Sigmoid colon (tissue), 7 donors: ENCODE measurements at places on chromosomes 3 and 15.

DNA sequence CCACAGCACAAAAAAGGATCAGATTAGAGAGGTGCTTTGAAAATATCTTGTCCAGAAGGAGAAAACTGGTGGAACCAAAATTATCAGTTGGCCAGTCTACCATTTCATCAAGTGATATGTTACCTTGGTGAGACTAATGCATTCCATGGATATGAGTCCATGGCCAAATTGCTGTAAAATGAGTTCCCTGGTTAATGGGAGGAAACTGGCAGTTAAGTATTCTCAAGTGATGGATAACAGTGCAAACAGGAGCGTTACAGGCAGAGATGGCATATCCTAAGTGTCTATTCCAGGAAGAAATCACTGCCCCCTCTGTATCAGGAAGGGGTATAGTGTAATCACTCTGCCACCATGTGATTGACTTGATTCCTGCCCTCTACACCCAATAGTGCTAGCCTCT is 34.0 kb downstream of the MYRIP start:
- H3K27me3 ChIP-seq, result no peaks in the 10 kb centered on the region
- H3K4me3 ChIP-seq, result no peak overlapping the region
- H3K27ac ChIP-seq, result no peak overlapping the region
- no peak for DNase-seq
- H3K36me3 ChIP-seq, result no peaks in the 10 kb centered on the region
- H3K4me1 ChIP-seq, result no peaks in the 10 kb centered on the region

DNA sequence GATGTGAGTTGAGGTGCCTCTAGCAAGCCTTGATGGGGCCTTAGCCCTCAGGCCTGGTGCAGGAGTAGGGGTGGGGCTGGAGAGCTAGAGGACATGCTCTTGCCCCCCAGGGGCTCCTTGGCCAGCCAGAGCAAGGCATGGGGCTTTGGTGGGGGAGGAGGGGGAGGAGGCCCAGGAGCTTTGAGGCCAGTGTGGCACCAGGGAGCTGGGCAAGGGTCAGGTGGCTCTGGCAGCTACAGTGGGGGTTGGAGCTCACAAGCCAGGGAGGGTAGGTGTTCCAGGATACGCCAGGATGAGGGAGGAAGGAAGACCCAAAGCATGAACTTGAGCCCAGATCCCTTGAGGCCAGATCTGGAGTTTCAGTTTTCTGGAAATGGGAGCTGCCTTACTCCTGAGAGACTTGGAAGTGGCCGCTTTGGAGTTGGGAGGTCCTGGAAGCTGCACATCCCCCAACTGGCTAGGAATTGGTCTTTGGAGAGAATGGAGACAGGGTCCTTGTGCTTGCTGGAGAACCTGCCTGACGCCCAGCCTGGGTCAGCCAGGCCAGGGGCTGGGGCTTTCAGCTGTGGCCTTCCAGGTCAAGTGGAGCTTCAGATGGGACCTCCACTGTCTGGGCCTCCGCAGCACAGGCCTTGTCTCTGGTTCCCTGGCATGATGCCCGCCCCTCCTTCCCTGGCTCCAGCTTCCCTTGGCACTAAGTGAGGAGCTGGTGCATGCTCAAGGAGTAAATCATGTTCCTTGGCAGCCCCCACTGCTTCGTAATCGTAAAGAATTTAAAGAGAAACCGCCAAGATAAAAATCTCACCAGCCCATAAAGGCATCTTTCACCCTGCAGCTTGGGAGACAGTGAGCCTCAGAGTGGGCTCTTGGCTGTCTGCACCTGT is 8.7 kb downstream of the SEMA3F start:
- no peaks in the 10 kb centered on the region for H3K27me3 ChIP-seq
- DNase-seq, result peak; percentile 96
- no peak overlapping the region for H3K4me3 ChIP-seq
- H3K27ac ChIP-seq, result peak overlapping the region; percentile 86
- peaks cover 90% of the 10 kb centered on the region for H3K4me1 ChIP-seq
- no peaks in the 10 kb centered on the region for H3K36me3 ChIP-seq

DNA sequence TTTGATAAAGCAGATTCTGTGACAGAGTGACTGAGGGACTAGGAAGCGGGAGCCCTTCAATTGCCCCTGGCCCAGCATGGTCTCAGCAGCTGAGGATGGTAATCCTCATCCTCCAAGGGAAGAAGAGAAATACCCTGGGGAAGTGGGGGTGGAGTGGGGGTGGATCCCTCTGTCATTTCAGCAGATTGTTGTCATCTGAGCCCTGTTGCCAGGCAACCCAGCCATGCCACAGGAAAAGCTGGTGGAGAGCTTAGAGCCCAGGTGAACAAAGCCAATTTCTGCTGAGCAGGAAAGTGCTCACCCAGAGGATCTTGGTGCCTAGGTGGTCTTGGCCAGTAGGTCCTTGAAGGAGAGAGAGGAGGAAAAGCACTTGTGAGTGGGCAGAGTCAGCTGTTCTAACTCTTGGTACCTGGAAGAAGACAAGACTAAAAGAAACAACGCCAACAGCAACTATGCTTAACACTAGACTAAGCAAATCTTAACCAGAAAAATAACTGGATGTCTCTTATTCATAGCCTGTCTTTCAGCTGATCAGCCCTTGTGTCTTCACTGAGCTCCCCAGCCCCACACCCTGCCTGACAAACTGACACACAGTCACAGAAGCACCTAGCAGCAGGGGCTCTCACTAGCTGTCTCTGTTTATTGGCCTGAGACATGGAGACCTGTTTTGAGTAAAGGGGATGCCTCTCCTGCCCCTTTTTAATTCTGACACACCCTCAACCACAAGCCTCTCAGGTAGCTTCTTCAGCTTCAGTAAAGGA is 40.1 kb upstream of the DCLK3 start:
- DNase-seq, result no peak
- no peaks in the 10 kb centered on the region for H3K27me3 ChIP-seq
- no peak overlapping the region for H3K27ac ChIP-seq
- no peaks in the 10 kb centered on the region for H3K36me3 ChIP-seq
- no peaks in the 10 kb centered on the region for H3K4me1 ChIP-seq

- no peaks in the 10 kb centered on the region for H3K36me3 ChIP-seq
- no peaks in the 10 kb centered on the region for H3K27me3 ChIP-seq
- H3K4me3 ChIP-seq, result no peak overlapping the region
- H3K4me1 ChIP-seq, result peaks cover 19% of the 10 kb centered on the region
- DNase-seq, result no peak
- H3K27ac ChIP-seq, result no peak overlapping the region
Observed at GRCh38 chr3:52085681-52086282, 29.4 kb upstream of the DUSP7 start.

- DNase-seq, result no peak
- H3K4me1 ChIP-seq, result peaks cover 62% of the 10 kb centered on the region
- no peaks in the 10 kb centered on the region for H3K27me3 ChIP-seq
- no peaks in the 10 kb centered on the region for H3K36me3 ChIP-seq
Observed at GRCh38 chr3:99931059-99931458, 113.4 kb downstream of the CMSS1 start.

DNA sequence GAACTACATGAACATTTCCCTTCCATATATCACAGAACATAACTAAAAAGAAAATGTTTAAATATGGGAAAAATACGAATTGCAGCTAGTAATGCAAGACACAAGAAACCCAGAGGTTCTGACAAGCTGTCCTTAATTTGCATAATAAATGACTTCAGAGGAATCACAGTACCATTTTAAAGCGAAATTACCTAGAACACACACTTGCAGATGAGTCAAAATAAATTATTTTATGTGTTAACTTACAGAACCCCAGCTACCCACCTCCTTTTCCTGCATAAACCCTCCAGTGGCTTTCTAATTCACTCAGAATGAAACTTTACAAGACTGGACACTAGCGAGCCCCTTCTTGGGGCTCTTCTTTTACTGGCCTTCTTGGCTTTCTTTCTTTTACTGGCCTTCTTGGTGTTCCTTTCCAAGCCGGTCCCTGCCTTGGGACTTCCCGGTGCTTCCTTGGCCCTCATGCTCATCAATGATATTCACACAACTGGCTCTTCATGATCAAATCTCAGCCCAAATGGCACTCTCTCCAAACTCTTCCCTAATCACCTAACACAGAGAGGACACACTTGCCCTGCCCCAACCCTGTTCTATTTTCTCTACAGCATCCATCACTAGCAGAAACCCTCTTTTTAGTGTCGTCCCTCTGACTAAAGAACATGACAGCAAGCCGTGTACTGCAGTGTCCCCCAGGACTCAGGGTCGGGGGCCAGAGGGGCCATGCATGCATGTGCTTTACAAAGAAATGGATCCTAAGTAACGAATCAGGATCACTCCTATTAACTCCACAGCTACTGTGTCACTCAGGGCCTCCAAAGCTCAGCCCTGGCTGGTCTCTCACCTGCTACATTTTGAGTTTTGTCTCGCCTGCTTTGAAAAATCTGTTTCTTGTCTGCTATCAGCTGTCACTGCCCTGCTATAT is 4.8 kb downstream of the CHSY1 start:
- no peak for DNase-seq
- H3K4me1 ChIP-seq, result no peaks in the 10 kb centered on the region
- H3K4me3 ChIP-seq, result no peak overlapping the region

DNA sequence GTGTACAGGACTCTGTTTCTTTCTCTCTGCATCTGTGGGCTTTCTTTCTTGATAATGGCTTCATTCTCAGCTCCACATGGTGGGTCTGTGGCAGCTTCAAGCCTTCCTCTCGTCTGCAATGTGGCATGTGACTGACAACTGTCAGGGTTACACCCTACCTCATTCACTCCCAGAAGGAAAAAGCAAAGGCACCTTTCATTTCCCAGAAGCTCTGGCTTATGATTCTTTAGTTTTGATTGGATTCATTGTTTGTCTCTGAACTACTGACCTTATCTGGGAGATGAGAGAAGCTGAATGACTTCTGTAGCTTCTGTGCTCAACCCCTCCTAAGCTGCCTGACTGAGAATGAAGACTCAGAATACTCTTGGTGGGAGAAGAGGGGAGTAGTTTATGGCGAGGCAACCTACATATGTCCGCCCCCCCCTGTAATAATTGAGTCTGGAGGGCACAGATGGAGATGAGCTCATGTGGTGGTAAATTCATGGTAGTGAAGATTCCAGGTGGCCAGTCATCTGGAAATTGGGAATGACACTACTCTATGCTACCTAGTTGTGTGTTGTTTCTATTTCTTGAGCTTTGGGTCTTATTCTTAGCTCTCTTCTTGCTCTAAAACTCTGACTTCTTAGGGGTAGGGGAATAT is 38.4 kb downstream of the KCNAB1 start:
- H3K36me3 ChIP-seq, result no peaks in the 10 kb centered on the region
- H3K4me1 ChIP-seq, result no peaks in the 10 kb centered on the region
- no peak for DNase-seq
- H3K27me3 ChIP-seq, result no peaks in the 10 kb centered on the region

DNA sequence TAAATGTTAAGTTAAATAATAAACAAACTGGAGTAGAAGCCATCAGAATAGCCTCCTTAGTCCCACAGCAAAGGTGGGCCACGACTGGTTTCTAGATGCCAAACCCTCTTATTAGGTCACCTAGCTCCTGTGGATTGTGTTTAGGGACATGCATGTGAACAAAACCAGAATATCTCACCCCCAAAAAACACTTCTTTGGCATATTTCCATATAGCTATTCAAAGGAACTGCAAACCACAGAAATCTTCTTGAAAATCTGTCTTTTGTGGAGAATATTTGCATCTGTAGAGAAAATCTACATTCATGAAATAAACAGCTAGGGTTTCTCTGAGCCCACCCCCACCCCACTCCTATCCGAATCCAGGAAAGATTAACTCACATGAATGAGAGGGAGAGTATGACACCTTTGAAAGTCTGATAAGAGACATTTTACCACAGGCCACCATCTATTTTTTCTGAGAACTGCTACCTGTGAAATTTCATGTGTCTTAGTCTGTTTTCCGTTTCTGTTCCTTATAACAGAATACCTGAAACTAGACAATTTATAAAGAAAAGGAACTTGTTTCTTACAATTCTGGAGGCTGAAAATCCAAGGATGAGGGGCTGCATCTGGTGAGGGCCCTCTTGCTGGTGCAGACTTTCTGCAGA is 159.4 kb downstream of the NEK10 start:
- H3K36me3 ChIP-seq, result no peaks in the 10 kb centered on the region
- H3K4me1 ChIP-seq, result no peaks in the 10 kb centered on the region
- no peak overlapping the region for H3K4me3 ChIP-seq
- H3K27ac ChIP-seq, result no peak overlapping the region
- no peaks in the 10 kb centered on the region for H3K27me3 ChIP-seq
